ENCODE measurements at places on chromosomes 6 and 20.
A peak's percentile ranks its signal among the peaks of the same experiment; 100 is the strongest.

DNA sequence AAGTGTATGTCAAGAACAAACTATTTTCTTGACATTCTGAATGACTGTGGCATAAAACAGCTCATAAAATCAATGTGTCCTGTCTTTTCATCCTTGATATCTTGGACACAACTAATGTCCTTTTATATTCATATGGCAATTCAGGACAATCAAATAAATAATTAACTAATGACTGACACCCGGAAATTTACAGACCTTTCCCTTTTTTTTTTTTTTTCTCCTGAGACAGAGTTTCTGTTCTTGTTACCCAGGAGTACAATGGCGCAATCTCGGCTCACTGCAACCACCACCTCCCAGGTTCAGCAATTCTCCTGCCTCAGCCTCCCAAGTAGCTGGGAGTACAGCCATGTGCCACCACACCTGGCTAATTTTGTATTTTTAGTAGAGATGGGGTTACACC, 107.1 kb upstream of the LGSN start:
- no peak for DNase-seq

DNA sequence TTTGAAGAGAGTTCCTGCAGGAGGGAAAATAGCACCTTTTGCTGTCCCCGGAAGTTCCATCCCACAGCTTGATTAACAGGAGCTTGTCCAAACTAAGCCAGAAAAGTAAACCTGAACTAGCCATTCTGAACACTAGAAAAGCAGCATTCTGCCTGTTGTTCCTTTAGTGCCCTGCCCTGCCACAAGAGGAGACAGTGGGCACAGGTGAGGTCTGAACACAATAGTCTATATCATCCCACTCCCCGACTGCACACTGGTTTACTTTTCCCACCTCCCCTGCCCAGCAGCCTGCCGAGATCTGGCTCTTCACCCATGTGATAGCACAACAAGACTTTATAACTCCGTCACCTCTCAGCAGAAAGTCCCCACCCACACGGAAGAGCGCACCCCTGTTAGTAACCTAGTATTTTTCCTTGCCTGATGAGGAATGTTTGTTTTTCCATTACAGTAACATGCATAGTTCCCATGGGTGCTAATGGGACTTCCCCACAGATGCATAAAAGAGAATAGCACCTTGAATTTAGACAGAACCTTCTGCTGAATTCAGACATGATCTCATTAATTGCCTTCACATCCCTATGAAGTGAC, 59.7 kb downstream of the TFAP2A start:
- no peak for DNase-seq

- DNase-seq = no peak
These were observed 77.2 kb downstream of the LINC00237 start for GRCh38 chr20:21028921-21029320.

GRCh38 chr20:43287637-43288036, 97.9 kb upstream of the PTPRT start:
- no peak for DNase-seq

DNA sequence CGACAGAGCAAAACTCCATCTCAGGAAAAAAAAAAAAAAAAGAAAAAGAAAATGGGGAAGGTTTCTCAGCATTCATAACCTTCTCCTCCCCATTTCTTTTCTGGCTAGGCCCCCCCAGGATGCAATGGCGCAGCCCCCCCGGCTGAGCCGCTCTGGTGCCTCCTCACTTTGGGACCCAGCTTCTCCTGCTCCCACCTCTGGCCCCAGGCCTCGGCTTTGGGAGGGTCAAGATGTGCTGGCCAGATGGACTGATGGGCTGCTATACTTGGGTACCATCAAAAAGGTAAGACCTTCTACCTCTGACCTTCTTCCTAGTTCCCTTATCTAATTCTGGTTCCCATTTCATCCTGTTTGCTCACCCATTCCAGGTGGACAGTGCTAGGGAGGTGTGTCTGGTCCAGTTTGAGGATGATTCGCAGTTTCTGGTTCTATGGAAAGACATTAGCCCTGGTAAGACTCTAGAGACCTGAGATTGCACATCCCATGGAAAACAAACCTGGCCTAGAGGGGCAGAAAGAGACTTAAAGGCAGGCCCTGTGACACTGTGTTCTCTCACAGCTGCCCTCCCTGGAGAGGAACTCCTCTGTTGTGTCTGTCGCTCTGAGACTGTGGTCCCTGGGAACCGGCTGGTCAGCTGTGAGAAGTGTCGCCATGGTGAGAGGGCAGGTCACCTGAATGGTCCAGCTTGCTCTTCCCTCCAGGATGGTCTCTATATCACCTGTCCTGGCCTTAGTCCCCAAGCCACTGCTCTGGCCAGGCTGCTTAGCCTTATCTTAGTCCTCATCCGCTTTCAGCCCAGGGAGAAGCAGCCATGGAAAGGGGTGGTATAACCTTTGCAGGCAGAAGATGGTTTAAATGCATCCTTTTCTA, 1.6 kb downstream of the PHF1 start:
- no peak for DNase-seq

- DNase-seq = no peak
These were observed 48.8 kb upstream of the KIF25 start for GRCh38 chr6:167948716-167949115.

DNA sequence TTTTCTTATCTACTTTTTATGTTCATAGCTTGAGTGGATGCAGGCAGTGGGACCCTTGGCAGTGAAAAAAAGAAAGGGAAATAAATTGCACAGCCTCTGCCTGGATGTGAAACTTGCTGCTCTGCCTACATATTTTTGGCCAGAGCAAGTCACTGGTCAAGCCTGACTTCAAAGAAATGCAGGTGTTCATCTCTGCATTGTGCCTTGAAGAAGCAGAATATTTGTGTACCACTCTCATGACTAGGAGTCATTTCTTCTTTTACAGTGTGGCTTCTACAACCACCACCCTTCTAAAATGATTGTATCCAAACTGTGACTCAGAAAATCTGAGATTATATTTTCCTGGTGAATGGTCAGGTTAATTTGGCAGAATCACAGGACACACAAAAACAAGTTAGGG, 2.5 kb upstream of the KATNA1 start:
- DNase-seq = no peak

DNA sequence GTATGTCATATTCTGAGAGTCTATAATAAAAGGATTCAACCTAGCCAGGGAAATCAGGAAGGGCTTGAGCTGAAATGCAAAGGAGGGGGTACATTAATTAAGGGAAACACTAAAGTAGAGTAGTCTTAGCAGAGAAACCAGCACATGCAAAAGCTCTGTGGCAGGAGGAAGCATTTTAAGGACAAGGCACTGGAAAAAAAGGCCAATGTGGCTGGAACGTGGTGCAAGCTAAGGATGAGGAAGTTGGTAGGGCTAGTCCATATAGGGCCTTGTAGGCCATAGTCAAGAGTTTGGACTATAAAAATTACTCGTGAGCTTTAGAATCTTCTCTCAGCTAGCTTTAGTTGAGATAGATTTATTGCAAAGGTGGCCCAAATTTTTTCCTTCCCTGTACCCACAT, 75.2 kb upstream of the TOP1 start:
- no peak for DNase-seq

- no peak for DNase-seq
These were observed 49.7 kb downstream of the GRM4 start for GRCh38 chr6:34096193-34096592.

DNA sequence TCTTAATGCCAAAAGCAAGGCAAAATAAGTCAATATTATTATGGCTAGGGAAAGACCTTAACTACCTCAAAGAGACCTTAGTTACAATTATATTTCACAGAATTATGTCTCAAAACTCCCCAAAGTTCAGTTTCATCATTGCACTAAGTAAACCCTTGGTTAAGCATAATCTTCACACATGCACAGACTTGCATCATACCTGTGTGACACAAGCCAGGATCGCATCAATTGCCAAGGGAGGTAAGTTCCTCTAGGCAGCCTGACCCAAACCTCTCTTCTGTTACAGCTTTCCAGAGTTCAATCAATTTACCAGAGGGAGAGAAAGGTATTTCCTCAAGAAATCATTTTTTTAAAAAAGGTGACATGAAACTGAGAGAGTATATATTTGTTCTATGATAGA, 31.9 kb upstream of the PRSS35 start:
- no peak for DNase-seq

GRCh38 chr6:169991913-169992312, 240.5 kb downstream of the ERMARD start:
- DNase-seq = no peak

GRCh38 chr20:2879146-2879545, 5.9 kb downstream of the PTPRA start:
- peak; percentile 72 for DNase-seq

GRCh38 chr6:140811642-140812041, 1321.1 kb upstream of the GJE1 start:
- no peak for DNase-seq

DNA sequence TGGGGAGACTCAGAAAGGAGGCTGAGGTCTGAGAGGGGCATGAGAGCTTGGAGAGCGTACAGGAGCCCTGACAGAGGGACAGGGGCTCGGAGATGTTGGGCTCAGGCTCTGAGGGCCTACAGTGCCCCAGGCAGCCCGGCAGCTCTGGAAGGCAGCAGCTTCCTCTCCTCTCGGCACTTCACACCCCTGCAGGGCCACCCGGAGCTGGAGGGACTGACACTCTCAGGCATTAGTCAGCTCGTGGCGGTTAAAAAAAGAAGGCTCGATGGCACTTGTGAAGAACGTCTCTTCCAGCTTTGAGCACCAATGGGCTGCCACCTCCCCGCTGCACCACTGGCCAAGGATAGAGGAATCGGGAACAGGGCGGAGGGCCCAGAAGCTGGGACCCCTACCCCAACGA, 62.6 kb upstream of the SIRPA start:
- no peak for DNase-seq

GRCh38 chr6:157273756-157274470, 49.4 kb downstream of the TMEM242 start:
- DNase-seq = no peak

GRCh38 chr6:79864001-79864400, 83.4 kb downstream of the ELOVL4 start:
- no peak for DNase-seq

- DNase-seq = no peak
These were observed 331.1 kb upstream of the NT5E start for GRCh38 chr6:85118652-85119235.

DNA sequence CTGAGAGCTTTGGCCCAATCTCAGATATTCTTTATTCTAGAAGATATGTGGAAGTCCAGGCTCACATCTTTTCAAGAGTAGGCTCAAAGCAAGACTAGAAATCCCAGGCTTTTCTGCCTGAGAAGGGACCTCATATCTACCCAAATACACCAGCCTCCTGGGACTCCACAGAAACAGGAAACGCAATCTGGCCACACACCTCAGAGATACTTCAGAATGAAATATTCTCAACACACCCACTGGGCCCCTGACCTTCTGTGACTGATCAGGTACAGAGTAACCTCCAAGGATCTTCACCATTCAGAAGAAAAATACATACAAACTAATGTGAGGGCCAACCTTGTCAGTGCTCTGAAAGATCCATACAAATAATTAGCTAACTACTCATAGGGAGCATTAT, 183.2 kb downstream of the HIVEP2 start:
- DNase-seq = no peak

- DNase-seq = no peak
These were observed 55.4 kb downstream of the GFOD1 start for GRCh38 chr6:13431861-13432465.

GRCh38 chr6:40587240-40588069, at the start of gene LRFN2:
Gene LRFN2 (minus strand): TSS chr6:40587364.
- peak; percentile 29 for DNase-seq

- DNase-seq = peak; percentile 37
These were observed 450.3 kb upstream of the GJE1 start for GRCh38 chr6:141682391-141682790.

- no peak for DNase-seq
These were observed 82.6 kb downstream of the SLC22A3 start for GRCh38 chr6:160430751-160431150.

DNA sequence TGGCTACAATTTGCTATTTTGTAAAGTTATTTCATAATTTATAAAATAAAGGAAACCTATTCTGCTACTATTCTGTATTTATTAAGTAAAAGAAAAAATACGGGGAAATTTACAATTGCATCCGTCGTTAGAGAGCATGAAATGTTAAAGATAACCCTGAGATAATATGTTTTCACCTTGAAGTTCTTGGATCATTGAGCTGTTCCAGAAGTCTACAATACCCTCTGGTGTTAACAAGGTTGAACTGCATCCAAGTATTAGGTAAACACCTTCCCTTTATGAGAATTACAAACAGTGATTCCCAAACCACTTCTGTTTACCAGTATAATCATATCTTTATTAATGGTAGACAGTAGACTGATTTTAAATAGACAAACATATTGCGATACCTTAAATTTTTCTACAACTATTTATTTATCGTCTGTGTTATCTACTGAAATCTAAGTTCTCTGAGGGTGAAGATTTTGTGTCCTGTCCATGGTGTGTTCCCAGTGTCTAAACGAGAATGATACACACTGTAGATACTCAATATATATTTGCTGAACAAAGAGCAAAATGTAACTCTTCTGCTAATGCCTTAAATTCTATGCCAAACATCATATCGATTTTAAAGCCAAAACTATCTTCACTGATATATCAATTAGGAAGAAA, 28.2 kb downstream of the TBC1D32 start:
- DNase-seq = no peak

All from HS-5 (cell line).